ENCODE measurements at places on chromosomes 2 and 18. TPM values are rescaled to one million over a fixed set of nuclear protein-coding genes. Genes with fewer than 3 reads are reported as not detected.
A peak's percentile ranks its signal among the peaks of the same experiment; 100 is the strongest.

GRCh38 chr2:112004253-112004645 lies 50.8 kb upstream of the TMEM87B start:
- peak; percentile 17 for DNase-seq

DNA sequence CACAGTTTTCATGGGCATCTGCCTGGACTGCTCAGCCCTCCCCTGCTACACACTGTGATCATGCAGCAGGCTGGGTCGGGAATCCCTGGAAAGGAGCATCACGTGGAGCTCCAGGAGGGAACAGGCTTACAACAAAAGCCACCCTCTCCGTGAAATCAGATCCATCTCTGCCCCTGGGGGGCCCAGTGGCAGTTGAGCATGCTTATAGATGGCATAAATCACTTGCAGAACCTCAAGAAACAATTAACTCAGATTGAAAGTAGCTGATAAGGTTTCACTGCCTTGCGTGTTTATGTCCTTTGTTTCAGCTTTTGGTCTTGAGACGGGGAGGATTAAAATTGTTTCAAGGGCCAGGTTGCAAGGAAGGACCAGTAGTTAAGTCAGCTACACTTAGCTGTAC lies 354.8 kb upstream of the MEIS1 start:
- DNase-seq: no peak

Gene OTOF
- 0.30 TPM for total RNA-seq

DNA sequence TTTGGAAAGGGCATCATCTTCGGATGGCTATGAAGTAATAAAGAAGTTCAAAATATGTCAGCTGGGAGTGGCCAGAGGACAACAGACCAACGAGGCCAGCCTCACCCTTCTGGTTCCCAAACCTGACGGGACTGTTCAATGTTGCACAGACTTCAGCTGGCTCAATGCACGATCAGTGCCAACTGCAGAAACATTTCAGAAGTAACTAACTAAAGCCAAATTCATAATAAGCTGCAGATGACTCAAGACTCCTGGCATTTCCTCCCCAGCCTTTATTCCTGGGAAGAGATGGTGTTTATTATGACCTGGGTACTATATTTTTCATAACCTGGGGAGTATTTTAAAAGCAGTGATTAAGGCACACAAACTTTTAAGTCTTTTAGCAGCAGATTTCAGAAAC lies 3.8 kb upstream of the ATP6V1C2 start:
- DNase-seq: no peak

- no peak for DNase-seq
Observed at GRCh38 chr2:48391616-48392015, 138.3 kb upstream of the STON1 start.

GRCh38 chr2:142222715-142223114 lies 91.9 kb upstream of the LRP1B start:
- no peak for DNase-seq

- DNase-seq: no peak
Observed at GRCh38 chr2:37786191-37786698, 114.8 kb upstream of the CDC42EP3 start.

GRCh38 chr2:54838585-54839035 lies 115.1 kb downstream of the EML6 start:
- peak; percentile 64 for DNase-seq

Gene PKDCC
- 328 TPM for total RNA-seq

Gene TMEM18
- 20.9 TPM for total RNA-seq

Gene RFX8
- total RNA-seq: 1.4 TPM

GRCh38 chr18:23106575-23106974 lies 28.7 kb upstream of the CABLES1 start:
- DNase-seq: no peak

Gene GAL3ST2
- total RNA-seq: not detected

DNA sequence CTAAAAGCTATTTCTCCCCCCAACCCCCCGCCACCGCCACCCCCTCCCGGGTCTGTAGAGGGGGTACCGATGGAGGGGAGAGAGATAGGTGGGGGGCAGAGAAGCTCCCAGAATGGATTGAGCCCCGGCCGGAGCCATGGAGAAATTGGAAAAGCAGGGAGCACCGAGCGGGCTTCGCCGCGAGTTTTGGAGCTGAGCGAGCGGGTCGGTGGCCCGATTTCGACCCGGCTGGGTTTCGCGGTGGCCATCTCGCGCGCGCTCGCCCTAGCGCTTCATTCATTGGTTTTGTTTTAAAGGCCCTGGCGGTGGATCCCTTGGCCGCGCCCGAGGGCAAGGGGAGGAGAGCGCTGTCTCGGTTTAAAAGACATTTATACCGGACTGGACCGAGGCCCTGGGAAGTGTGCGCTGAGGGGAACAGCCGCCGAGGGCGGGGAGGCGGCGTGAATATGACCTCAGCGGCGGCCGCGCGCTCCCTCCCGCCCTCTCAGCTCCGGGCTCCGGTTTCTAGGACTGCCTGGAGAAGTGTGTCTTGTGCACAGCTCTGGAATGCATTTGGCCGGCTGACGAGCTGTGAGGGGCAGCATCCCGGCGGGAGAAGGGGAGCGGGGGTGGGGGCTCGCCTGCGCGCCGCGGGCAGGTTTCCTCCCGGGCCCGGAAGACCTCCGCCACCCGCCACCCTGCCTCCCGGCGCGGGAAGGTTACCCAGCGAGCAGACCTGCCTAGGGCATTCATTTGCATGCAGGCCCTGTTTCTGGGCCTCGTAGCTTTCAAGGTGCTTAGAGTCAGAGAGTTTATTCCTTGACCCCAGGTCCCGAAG lies 1.7 kb upstream of the SMAD7 start:
- peak; percentile 50 for DNase-seq

Gene ACVR1C
- total RNA-seq: 9.4 TPM

DNA sequence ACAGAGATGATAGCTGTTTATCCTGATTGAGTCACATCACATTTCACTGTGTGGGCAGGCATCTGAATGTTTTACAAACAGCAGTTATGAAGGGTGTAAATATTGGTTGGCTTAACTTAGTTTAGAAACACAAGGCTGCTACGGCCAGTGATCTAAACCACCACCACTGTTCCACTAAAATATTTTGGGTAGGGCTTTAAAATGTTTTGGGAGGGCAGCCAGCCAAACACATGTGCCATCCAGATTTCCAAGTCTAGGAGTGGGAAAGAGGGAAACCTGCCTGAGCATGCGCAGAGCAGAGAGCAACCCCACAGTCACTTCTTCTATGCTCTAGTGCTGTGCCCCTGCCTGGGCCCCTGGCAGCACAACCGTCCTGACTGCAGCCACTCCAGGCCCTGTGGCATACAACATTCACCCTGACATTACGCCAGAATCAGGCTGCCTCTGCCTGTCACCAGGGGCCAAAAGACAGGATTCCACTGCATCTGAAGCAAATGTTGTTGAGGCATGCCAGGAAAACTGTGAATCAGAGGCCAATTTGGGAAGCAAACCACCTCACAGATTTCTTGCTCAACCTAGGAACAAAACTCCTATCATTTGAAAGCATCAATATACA lies 74.8 kb upstream of the COL5A2 start:
- peak; percentile 21 for DNase-seq

GRCh38 chr2:102449370-102449974 lies 23.6 kb upstream of the SLC9A4 start:
- DNase-seq: peak; percentile 19

GRCh38 chr2:164522561-164522981 lies 98.7 kb downstream of the GRB14 start:
- no peak for DNase-seq

GRCh38 chr18:55500316-55501086 lies 87.5 kb downstream of the TCF4 start:
- DNase-seq: no peak

Gene ZC3H6
- 12.0 TPM for total RNA-seq

GRCh38 chr2:88067189-88067588 lies 436 bp upstream of the SMYD1 start:
- no peak for DNase-seq

DNA sequence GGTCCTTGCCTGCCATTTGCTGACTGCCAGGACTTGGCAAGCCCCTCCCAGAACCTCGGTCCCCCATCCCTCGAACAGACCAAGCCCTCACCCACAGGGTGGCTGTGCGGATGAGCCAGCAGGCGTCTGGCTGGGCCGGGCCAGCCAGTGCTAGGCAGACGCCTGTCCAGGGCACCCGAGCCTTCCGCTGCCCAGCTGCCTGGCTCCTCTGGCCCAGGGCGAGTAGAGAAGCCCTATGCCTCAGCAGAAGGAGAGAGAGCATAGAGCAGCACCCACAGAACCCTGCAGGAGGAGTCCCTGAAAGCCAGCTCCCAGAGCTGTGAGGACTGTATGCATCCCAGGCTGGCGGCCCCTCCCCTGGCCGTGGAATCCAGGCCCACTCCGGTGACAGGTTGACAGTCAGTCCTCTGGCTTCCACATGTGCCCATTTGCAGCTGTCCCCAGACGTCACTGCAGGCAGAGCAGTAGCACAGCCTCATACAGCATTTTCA lies 62.1 kb upstream of the GLI2 start:
- no peak for DNase-seq

DNA sequence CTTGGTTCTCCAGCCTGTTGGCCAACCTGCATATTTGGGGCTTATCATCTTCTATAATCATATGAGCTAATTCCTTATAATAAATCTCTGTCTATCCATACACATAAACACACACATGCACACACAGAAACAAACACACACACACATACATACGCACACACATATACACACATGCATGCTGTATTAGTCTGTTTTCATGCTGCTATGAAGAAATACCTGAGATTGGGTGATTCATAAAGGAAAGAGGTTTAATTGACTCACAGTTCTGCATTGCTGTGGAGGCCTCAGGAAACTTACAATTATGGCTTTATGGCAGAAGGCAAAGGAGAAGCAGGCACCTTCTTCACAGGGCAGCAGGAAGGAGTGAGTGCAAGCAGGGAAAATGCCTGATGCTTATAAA lies 707.4 kb upstream of the CDH2 start:
- DNase-seq: no peak

GRCh38 chr18:61379827-61380226 lies 46.6 kb downstream of the CDH20 start:
- DNase-seq: no peak

DNA sequence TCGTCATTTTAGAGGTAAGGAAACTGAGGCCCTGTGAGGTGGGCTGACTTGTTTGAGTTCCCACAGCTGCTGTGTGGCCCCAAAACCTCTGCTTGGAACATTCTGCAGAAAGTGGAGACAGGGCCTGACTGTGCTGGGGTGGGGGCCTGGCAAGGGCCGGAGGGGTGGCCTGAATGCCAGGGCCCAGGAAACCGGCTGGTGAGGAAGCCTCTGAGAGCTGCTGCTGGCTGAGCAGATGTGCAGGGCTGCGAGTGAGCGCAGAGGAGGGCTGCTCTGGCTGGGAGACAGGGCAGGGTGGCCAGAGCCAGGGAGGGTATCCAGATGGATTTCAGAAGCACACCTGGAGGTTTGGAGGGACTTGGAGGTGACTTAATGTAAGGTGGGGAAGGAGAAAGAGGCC lies 29.9 kb upstream of the INHBB start:
- DNase-seq: no peak

GRCh38 chr2:138084206-138084605 lies 119.9 kb downstream of the HNMT start:
- no peak for DNase-seq

GRCh38 chr2:108623616-108624015 lies 89.3 kb downstream of the LIMS1 start:
- DNase-seq: no peak

Gene RMDN2
- 14.4 TPM for total RNA-seq

Gene TNS1
- 461 TPM for total RNA-seq

DNA sequence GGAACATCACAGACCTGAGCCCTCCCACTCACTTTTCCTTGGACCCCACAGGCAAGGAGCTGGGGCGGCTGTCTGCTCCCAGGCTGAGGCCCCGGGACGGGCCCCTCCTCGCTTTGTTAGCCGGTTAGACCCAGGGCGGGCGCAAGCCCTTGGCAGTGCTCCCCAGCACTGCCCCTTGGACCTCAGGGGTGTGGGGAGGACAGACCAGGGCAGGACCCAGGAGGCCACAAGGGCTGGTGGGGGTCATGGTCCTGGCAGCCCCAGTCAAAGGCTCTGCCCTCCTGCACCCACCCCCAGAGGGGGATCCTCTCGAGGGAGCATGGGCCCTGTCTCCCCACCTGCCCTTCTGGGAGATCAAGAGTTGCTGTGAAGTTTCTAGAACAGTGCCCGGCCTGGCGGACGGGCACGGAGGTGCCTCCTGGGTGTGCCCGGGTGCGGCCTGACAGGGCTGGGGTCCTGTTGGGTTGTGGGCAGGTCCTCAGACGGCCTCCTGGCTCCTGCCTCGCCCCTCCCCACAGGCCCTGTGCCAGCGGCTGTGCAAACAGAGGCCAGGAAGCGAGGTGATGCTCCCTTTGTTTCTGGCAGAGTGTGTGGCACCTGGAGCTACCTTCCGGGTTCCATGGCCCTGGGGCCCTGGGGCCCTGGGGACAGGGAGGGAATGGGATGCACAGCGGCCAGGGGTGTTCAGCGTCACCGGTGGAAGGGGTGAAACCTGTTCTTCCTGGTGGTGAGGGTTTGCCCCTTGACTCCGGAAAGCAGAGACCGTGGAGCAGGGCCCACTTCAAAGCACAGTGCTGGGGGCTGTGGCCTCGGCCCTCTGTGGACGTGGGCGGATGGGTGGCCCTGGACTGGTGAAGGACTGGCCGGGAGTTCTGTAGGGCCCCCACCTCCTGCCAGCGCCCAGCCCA lies 2.9 kb upstream of the GAL3ST2 start:
- DNase-seq: no peak

DNA sequence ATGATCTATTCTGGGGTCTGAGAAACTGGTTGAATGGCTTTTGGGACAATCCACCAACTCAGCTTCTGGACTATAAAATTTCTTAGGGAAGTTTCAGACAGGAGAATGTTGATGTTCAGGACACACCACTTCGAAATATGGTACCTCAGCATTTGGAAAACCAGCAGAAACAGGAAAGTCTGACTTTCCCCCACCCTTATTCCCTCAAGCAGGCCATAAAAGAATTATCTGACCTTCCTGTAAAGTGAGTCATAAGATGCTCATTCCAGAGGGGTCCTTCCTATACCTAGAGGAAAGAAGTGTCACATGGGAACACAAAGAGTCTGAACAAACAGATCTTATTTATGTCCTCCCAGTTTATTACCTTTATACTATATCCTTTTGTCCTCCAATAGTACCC lies 415.0 kb downstream of the CPS1 start:
- DNase-seq: no peak

DNA sequence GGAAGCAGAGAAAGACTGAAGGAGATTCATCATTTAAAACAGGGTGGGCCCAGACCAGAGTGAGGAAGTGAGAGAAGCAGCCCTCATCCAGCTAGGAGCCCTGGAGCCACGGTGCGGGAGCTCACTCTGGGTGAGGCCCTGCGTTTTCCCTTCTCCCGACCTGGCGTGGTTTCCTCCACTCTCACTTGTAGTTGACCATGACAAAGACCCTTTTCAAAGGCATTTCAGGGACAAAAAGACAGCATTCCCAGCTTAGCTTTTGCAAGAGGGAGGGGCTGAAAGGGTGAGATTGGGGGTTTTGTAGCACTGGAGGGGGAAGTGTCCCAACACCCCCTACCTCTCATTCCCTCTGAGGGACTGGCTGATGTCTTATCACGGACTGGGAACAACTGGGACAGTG lies 56.6 kb downstream of the TRPM8 start:
- DNase-seq: no peak

DNA sequence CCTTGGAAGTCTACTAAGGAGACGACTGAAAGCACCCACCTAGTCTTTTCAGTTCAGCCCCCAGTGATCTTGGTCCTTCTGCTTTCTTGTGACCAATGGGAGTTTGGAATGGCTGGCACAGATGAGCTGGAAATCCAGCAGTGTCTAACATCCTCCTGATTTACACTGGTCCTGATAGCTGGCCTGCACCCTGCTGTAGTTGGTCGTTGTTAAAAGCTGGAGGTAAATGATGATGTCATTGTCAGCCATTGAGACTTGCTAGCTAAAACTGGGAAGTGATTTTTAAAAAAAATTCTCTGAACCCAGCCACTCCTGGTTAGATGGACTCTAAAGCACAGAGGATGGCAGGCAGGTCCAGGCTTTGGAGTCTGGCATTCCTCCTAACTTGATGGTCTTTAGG lies 19.3 kb downstream of the CCT7 start:
- no peak for DNase-seq

Data from tibial nerve (tissue), 4 donors.